SK-MEL-5 (cell line): ENCODE measurements at places on chromosomes 1 and 21.

DNA sequence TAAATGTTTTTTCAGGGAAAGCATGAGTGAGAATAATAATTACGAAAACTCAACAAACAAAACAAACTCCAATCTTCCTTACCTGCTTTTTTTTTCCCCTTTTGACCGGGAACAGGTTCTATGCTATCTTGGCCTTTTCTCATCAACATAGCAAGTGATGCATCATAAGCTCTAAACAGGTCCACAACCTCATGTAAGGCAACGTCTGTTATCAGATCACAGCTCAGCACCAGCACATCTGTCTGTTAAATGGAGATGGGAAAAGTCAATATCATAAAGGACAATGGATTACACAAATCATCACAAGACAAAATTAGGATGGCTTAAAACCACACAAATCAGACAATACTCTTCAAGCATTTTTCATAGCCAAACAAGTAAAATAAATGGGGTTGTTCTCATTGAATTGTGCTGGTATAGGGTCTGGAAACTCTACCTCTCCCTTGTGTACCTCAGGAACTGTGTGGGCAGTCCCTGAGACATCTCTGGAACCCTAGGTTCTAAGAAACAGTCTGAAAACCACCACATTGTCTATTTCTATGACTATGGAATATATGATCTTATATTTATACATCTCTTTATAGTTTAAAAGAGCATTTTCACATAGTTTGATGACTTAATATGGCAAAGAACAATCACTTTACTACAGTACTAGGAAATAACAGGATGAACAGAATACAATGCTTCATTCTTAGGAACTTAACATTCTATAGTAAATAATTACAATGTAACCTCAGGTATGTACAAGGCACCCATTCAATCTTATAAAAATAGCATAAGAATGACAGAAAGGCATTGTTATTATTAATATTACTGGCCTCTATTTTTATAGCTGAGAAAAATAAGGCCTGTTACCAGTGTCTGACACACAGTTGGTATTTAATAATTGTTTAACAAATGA lies 44.7 kb downstream of the EIF2B3 start:
- DNase-seq, result peak; percentile 10

GRCh38 chr1:88293691-88294190 lies 390.3 kb upstream of the PKN2 start:
- no peak for DNase-seq

DNA sequence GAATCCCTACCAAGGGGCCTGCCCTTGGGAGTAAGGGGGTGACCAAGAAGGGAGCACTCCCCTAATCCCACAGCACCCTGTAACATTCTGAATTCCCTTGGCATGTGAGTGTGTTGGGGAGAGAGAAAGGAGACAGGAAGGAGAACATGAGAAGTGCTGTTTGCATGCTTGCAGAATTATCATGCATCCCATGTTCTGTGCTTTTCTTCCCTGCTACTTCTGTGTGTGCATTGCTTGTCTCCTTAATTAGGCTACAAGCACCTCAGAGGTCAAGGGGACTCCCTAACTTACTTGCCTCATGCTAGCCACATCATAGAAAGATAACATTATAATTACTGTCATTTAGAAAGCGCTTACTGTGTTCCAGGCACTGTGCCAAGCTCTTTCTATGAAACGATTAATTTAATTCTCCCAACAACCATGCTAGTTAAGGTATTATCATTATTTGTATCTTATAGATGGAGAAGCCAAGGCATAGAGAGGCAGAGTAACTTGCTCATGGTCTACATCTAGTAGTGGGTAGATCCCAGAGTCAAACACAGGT lies 11.1 kb downstream of the NOS1AP start:
- no peak for DNase-seq

DNA sequence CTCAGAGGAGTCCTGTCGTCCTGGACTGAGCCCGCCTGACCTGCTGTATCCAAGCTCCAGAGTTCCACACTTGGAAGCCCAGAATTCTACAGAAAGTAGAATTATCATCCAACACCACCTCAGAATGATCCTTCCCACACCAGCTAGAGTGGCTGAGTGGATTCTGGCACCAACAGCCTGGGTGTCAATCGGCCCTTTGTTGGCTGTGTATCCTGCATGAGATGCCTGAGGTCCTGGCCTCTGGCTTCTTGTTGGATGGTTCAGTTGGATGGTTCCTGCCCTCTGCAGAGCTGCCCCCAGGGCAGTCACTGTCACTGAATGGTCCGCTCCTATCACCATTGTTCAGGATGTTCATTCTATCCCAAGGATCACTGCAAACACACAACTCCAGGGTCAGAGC lies 49.8 kb downstream of the PGBD5 start:
- DNase-seq, result no peak

DNA sequence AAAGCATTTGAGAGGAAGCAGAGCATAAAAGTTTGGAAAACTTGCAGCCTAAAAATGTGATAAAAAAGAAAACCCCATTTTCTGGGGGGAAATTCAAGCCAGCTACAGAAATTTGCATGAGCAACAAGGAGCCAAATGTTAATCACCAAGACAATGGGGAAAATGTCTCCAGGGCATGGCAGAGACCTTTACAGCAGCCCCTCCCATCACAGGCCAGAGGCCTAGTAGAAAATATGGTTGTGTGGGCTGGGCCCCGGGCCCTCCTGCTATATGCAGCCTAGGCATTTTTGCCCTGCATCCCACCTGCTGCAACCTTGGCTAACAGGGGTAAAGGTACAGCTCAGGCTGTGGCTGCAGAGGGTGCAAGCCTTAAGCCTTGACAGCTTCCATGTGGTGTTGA lies 299.6 kb upstream of the NCAM2 start:
- DNase-seq, result no peak

GRCh38 chr1:200139661-200140250 lies 112.2 kb downstream of the NR5A2 start:
- peak; percentile 81 for DNase-seq

DNA sequence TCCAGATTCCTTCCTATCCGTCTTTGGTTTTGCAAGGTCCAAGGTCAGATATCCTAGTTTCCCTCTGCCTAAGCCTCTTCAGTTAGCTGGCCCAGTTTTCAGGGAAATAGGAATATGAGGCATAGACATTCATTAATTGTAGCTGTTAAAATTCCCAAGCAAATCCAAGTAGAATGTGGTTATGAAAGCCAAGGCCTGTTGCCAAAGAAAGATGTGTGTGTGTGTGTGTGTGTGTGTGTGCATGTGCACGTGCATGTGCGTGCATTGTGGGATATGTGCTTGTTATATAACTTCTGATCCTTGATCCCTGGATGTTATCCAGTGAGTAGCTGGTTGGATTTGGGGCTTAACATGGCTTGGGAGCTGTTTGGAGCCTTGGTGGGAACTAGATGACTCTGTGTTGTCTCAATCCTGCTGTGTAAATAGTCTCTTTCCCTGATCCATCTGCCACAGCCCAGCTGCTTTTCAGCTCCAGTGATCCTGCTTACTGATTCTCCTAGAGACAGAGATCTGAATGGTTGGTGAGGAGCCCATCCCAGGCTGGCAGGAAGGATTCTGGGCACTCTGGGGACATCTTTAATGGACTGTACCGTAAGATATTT lies 70.6 kb upstream of the GCLM start:
- DNase-seq, result no peak

DNA sequence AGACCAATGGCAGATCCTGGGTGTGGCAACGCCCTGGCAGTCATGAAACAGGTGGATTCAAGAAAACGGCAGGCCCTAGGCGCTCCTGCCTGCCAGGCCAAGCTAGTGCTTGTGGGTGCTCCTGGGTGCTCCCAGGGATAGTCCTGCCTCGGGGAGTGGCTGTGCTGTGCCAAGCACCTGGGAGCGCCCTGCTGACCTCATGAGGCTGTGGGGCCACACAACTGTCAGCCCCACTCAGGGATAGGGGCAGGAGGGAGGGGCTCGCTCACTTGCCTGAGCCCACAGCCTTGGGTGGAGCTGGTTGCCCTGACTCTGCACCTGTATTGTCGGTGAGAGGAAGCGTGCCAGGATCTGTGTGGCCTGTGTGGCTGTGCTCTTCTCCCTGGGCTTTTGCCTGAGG lies 9.4 kb downstream of the SNAP47 start:
- no peak for DNase-seq

DNA sequence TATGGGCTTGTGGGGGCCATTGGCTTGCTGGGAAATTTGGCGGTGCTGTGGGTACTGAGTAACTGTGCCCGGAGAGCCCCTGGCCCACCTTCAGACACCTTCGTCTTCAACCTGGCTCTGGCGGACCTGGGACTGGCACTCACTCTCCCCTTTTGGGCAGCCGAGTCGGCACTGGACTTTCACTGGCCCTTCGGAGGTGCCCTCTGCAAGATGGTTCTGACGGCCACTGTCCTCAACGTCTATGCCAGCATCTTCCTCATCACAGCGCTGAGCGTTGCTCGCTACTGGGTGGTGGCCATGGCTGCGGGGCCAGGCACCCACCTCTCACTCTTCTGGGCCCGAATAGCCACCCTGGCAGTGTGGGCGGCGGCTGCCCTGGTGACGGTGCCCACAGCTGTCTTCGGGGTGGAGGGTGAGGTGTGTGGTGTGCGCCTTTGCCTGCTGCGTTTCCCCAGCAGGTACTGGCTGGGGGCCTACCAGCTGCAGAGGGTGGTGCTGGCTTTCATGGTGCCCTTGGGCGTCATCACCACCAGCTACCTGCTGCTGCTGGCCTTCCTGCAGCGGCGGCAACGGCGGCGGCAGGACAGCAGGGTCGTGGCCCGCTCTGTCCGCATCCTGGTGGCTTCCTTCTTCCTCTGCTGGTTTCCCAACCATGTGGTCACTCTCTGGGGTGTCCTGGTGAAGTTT lies 550 bp downstream of the RXFP4 start:
- no peak for DNase-seq

DNA sequence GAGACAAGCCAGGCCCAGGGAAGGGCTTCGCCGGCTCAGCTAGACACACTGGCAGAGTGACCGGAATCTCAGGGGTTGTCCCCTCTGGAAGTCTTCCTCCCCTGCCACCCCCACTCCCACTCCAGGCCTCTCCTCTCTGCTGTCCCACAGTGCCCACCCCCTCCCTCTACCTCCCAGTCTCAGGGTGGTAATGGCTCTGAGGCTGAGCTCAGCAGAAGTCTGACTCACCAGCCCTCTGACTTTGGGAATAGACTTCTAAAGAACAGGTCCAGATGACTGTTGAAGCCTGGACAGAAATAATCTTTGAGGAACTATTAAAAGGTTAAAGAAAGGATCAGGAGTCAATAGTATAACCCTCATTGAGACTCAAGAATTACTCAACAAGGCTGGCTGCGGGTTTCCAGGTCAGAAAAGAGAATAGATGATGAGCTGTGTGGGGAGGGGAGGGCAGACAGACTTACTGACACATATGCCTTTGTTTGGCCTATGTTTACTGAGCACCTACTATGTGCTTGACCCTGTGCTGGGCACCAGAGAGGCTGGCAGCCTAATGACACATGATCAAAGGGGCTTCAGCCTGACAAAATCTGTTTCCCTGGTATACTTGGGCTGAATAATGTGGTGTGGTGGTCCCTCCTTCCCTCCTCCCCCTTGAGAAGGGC lies 8.2 kb downstream of the HCRTR1 start:
- DNase-seq, result no peak

DNA sequence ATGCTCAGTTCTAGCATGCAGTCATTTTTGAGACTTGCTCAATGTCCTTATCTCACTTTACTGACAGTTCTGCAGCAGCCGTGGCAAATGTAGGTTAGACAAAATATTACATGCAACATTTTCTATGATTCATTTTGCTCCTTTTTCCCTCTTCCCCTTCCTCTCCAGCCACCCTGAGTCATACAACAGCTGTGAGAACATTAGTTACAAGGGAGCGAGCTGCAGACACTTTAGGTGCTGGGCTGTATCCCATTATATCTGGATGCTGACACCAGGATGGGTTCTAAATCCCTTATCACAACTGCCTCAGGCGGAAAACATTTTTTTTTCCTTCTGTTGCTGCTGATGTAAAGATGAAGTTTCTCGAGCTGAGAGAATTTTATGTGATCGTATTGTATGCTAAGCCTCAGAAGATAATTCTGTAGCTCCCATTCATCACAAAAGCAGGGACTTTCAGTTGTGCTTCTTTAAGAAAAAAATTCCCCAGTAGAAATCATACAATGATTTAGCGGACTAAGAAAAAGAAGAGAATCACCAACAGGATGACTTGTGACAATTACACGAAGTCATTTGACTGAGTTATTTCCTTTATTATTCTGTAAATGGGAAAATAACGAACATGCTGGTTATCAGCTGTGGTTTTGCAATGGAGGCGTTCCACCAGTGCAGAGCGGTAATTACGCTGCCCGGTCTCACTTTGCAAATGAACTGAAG lies 345.0 kb downstream of the DISC1 start:
- DNase-seq, result no peak

DNA sequence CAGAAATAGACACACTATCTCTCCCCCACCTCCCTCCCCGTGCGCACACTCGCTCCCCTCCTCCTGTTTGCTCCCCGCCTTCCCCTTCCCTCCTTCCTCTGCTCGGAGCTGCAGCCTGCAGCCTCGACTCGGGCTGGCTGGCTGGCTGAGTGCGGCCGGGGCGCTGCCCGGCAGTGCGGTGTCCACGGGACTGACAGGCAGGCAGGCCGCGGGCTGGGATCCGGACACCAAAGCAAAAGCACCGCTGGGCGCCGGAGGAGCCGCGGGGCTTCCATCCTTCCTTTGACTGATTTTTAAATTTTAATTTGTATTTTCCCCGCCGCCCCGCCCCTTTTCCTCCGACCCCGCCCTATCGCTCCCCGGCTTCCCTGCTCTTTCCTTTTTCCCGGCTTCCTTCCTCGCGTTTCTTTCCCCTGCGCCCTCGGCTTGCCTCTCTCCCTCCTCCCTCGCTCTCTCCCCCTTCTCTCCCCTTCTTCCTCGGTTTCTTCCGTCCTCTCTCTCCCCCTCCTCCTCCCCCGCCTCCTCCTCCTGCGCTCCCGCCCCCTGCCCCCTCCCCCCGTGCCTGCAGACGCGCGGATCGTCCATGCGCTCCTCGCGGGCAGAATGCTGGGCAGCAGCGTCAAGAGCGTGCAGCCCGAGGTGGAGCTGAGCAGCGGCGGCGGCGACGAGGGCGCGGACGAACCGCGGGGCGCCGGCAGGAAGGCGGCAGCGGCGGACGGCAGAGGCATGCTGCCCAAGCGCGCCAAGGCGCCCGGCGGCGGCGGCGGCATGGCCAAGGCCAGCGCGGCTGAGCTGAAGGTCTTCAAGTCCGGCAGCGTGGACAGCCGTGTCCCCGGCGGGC lies 109.4 kb downstream of the NAV1 start:
- DNase-seq, result no peak

GRCh38 chr21:15772654-15773053 lies 42.9 kb downstream of the USP25 start:
- no peak for DNase-seq

DNA sequence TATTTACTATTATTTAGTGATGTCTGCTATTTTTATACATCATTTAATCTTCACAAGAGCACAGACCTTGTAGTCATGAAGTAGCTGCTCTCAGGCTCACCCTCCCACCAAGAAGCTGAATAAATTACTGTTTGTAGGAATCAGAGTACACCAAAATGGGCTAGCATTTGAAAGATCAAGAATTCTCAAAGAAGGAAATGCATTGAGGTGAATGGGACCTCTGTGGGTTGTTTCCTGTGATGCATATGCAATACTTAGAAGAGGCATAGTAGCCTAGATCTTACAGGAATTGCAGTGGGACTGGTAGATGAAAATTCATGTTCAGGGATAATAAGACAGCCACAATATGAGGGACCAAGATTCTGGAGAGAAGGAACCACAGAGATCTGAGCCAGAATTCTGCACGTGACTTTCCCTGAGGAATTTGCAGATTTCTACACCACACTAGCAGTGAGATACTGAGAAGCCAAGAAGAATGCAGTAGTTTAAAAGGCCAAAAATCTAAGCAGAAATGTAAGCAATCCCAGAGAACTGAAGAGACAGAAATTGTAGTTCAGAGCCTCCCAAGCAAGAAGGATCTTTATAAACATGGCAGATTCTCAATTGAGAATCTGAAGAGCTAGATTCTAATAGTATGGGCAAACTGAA lies 307.0 kb downstream of the ST6GALNAC3 start:
- DNase-seq, result no peak

- DNase-seq, result no peak
These were observed 12.4 kb upstream of the RBM15 start for GRCh38 chr1:110326826-110327225.
